Sigmoid colon (tissue), 7 donors: ENCODE measurements at places on chromosomes 2 and 18. TPM values are rescaled to one million over a fixed set of nuclear protein-coding genes. Genes with fewer than 3 reads are reported as not detected.

- no peaks in the 10 kb centered on the region for H3K4me1 ChIP-seq
- no peaks in the 10 kb centered on the region for H3K27me3 ChIP-seq
- no peak for DNase-seq
- no peak overlapping the region for H3K27ac ChIP-seq
Observed at GRCh38 chr2:233672886-233673285, 1.2 kb downstream of the UGT1A9 start.

HOXD1 gene
- 0.41 TPM for total RNA-seq

DNA sequence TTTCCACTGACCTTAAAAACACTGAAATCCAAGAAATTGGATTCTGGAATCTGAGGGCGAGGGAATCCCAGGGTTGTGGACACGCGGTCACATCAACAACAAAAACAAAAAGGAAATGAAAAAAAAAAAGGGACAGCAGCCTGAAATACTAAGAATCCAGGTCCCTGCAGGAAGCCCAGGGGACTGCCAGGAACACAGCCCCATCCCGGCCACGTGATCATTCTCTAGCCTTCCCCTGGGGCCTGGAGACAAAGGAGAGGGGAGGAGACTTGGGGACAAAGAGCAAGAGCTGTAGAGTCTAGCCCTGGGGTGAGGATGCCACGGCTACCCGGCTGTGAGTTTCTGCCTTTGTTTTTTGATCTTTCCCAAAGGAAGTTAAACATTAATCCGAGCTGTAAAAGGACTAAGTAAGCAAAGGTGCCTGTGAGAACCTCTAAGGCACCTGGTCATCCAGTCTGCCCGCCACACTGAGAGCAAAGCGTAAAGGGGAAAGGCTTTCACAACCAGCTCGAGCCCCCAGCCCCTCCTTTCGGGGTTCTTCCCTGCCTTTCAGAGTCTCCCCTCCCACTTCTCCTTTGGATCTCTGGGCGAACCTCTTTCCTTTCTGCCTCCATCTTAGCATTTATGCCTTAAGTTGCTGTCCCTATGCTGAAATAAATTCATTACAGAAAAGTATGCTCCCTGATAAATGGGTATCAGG, 57.9 kb upstream of the MSH2 start:
- H3K36me3 ChIP-seq = no peaks in the 10 kb centered on the region
- DNase-seq = peak; percentile 76
- peak overlapping the region; percentile 22 for H3K4me3 ChIP-seq
- H3K27me3 ChIP-seq = no peaks in the 10 kb centered on the region
- H3K27ac ChIP-seq = peak overlapping the region; percentile 15
- H3K4me1 ChIP-seq = peaks cover 23% of the 10 kb centered on the region

DNA sequence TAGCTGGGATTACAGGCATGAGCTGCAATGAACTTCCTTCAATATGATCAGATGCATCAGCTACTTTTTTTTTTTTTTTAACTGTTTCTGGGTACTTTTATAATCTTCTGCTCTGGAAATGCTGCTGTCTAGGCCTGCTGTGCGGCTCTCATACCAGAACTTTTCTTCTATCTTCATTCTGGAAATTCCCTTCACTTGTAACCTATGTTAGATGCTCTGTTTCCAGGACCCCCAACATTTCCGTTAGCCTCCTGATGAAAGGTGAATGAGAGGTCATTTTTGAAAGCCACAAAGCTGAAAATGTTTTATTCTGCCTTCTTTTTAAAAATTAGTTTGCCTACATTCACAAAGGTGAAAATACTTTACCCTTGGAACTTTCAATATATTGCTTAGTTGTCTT, 8.6 kb downstream of the AGFG1 start:
- no peaks in the 10 kb centered on the region for H3K27me3 ChIP-seq
- H3K36me3 ChIP-seq = no peaks in the 10 kb centered on the region
- peaks cover 55% of the 10 kb centered on the region for H3K4me1 ChIP-seq
- DNase-seq = no peak
- no peak overlapping the region for H3K27ac ChIP-seq
